NCI-H2029 treated with DMSO at 0.1 percent for 48 hours (cell line): ENCODE measurements at places on chromosomes 3 and 15.

- DNase-seq = no peak
Measured at GRCh38 chr15:32718227-32718820, 520 bp downstream of the GREM1 start.

- no peak for DNase-seq
Measured at GRCh38 chr15:53216036-53216435, 425.9 kb upstream of the ONECUT1 start.

DNA sequence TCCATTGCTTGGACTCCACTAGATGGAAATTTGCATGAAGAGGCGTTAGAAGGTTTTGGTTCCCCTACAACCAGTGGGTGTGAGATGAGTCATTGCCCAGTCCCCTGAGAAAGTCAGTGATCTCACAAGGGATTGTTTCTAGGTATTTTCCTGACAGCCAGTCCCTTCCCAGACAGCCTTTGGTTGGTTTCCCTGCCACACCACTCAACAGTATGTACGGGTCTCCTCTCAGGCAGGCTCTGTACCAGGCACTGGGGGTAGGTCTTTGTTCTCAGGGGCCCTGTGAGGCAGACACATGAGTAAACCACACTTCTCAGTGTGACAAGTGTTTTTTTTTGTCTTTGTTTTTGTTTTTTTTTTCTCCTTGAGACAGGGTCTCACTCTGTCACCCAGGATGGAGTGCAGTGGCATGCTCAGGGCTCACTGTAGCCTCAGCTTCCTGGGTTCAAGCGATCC lies 4.0 kb downstream of the LAMP3 start:
- DNase-seq = no peak

- no peak for DNase-seq
Measured at GRCh38 chr15:83287541-83288027, 3.1 kb upstream of the BNC1 start.

DNA sequence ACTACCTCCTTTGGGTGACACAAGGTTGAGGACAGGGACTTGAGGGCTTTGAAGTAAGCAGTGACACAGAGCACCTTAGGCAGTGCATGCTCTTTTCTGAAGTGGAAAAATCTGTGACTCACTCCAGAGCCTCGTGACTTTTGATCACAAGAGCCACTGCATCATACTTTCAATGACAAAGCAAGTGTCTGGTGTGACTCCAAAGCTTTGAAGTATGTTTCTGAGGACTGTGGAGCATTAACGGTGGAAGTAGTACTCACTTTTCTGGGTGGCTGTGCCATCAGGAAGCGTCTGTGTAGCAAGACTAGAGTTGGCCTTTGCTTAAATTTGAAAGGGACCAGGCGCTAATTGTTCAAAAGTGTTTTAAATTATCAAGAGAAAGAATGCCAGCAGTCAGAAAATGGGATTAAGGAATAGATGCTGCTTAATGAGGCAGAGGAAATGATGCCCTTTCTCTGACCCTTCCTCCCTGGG lies 210.7 kb upstream of the TRIM42 start:
- no peak for DNase-seq

DNA sequence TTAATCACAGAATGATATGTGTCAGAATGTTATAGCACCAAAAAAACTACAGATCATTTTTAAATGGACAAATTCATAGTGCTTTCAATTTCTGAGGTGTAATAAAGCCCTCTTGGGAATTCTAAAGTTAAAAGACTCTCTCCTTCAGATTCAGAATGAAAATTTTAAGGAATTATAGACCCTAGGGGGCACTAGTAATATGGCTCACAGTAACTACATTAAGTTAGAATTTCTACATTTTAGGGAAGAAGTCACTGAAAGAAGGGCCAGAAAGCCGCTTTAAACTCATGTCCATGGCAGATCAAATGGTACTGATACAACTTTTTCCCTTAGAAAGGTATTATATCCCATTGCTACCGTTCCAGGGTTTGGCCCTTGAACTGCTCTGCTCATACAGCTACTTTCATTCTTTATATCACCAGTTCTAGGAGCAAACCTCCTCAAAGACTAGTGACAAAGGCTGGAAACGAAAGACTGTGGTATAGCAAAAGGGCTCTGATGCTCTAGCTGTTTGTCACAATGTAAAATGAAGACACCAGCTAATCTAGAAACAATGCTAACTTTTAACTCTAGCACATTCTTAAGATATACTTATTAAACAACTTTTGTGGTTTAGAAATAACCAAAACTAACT lies 18.1 kb downstream of the DAZL start:
- DNase-seq = no peak

DNA sequence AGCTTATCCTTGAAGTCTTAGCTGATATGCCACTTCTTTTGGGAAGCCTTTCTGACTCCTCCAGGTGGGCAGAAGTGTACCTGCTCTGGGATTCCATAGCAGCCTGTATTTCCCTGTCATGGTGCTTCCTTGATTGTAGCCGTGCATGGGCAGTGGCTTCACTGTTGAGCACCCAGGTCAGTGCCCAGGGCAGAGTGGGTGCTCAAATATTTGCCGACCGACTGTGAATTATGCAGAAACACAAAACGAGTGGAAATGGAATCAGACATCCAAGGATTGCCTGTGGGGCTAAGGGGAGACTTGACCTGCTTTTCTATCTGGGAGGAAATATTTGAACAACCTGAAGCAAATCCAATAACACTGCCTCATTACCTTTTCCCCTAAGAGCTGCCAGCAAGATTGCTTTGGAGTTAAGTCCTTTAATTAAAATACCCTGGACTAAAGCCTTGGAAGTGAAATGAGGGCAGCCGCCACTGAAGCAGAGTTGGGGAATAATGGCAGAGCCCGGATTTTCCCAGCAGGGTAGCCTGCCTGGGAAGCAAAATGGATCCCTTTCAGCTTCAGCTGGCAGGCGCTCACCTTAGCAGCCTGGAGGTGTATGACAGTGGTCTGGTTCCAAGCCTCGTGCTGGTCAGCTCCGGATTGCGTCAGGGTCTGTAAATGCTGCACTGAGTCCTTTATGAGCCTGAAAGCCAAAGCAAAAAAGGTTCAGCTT lies 14.9 kb downstream of the ACOX2 start:
- DNase-seq = no peak

DNA sequence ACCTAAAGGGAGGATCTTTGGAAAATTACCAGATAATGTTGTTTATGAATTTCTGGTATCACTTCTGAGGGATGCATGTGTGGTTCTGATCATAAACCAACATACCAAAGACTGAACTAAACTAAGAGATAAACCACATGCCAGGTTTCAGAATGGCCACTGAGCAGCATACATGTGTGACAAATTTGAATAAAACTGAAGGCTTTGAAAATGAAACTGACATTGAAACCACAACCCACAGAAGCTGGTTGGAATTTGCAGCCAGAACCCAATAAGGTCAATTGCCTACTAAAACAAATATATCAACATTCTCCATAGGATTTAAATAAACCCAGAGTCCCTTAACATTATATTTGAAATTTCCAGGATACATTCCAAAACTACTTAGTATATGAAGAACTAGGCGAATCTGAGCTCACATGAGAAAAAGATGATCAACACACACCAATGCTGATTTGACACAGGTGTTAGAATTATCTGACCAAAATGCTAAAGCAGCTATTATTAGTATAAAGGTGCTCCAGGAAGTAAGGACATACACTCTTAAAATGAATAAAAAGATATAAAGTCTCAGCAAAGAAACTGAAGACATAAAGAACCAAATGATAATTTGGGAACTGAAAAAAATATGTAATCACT lies 125.0 kb downstream of the ZNF280D start:
- no peak for DNase-seq

DNA sequence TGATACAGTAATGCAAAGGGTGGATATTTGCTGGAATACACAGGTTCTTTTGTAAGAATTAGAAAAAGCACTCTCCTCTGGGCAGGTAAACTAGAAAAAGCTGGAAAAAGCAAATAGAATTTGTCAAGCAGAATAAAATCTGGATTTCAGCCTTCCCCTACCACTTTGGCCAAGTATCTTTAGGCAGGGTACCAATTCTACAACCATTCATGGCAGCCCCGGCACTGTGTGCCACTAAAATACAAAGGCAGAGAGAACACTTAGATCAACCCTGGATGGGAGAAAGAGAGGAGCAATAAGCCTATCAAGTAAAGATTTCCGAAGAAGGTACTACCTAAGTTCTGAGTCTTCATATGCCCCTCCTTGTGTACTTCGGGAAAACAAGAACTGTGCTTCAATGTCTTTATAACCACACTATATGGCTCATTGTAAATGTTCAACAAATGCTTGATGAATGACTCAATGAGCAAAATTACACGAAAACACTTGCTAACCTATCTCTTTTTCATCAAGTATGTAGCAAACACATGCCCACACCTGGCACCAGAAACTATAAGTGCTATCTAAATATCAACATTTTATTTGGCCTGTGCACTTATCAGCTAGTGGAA lies 20.8 kb downstream of the STAG1 start:
- DNase-seq = no peak

DNA sequence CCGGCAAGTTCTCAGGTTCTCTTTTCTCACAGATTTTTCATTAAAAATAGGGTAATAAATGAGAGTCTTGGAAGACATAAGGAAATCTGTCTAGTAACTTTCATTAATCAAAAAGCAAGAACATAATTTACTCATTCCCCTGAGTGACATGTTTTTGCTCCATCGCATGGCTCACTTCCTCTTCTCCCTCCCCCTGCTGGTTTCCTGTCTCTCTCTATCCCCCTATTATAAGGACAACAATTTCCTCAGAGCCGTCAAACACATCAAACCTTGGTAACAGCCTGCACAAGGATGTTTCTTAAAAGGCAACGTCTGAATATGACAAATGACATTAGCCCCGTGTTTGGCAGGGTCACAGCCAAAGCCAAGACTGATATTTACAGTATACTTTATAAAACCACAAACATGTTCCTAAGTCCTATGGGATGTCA lies 1149.6 kb downstream of the IGSF11 start:
- no peak for DNase-seq

GRCh38 chr3:32531010-32531647 lies 28.5 kb upstream of the CMTM6 start:
- no peak for DNase-seq

DNA sequence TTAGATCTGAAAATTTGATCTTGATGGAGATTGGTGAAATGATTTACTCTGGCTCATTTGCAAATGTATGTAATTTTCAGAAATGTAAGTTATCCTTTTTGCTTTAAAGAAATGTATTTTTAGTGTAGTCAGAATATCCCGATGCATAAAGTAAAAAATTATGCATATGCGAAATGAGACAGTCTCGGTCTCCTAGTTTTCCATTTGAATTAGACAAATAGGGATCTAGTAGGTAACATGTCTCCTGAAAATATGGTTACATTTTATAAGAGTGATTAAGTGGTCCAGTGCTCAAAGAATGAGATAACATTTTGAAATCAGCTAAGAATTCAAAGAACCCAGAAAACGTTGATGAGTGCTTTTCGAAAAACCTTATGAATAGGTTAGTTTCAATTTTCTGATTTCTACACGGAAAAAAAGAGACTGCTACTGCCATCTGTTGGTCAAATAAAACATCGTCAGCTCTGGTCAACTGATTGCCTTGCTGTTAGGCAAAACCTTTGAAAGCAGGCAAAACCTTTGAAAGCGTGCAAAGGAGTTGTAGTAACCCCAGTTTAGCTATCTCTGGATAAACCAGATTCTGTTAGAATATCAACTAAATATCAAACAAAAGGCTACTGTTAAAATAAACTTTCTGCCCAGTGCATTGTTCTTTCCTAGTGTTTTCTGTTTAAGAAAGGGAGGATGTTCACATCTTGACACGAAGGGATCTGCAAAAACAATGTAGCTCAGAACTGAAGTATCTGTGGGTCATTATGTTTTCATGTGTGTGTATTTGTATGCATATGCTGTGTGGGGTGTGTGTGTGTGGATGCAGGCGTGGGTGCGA lies 59.3 kb upstream of the CHMP2B start:
- DNase-seq = peak; percentile 38

DNA sequence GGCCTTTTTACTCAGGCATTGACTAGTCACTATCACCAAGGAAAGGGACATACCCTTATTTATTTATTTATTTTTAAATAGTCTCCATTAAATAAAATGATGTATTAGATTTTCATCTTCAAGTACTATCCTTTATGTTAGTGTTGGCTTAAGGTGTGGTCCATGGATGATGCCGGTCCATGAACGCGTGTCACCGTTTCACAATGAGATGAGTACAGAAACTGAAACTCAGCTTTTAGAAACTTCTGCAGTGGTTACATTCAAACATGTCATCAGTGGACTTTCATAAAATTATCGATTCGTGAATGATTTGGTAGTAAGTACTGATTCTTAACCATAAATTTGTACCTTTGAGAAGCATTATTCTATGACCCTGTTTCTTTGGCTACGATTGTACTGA lies 166.6 kb downstream of the SATB1 start:
- no peak for DNase-seq

- DNase-seq = peak; percentile 82
Measured at GRCh38 chr3:115146032-115146417, 1.1 kb downstream of the ZBTB20 start.

DNA sequence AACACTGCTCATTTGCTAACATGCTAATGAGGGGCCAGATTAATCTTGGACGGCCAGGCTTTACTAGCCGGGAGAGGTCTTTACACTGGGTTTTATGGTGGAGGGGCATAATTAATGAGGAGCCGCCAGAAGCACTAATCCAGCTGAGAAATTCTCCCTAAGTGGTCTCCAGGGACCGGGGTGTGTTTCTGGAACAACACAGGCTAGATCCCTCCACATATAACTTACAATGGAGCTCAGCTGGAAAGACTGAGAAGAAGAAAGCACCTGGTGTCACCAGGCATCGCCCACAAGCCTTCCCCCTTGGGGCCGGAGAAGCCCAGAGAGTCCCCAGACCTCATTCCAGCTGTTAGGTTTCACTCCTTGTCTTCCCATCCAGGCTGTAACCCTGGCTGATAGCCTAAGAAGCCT lies 127.5 kb downstream of the MEGF11 start:
- no peak for DNase-seq

DNA sequence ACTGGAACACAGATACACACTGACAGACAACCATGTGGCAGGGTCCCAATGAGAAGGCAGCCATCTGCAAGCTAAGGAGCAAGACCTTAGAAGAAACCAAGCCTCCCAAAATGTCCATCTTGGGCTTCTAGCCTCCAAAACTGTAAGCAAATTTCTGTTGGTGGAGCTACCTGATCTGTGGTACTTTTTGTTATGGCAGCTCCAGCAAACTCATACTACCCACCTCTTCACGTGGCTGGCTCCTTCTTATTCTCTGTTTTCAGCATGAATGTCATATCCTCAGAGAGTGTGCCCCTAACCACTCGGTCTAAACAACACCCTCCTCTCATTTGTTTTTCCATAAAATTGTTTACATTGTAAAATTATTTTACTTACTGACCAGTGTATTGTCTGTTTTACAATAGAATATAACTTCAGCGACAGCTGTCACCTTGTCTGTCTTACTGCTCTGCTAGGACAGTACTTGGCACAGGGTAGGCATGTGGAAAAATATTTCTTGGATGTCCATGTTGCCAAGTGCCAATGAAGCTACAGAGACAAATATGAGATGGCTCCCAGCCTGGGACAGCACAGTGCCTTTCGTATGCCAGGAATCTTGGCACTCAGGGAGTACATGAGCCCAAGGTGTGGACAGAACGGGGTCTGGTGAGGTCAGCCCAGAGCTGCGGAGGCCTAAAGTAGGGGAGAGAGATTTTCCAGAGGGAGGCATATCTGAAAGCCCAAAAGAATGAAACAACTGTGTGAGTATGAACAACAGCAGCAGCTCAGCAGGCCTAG lies 17.4 kb upstream of the SLC25A36 start:
- DNase-seq = no peak

GRCh38 chr3:186953011-186953487 lies 22.7 kb downstream of the ST6GAL1 start:
- DNase-seq = no peak
